NCI-H1436 treated with DMSO at 0.1 percent for 48 hours (cell line): ENCODE measurements at places on chromosomes 7 and 10.

DNA sequence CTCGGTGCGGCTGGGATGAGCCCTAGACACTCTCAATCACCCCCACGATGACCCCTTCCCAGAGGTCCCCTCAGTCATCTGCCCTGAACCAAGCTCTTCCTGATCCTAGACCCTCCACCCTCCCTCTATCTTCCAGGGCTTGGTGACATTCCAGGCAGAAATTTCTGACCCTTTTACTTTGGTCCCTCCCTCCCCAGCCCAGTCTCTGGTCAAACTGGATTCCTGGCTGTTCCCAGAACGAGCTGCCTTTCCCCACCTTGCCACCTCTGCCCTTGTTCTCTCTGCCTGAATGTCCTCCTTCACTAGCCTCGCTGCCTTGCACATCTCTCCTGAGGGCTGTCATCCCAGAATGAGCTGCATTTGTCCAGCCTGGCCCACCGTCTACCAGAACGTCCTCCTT lies 1.3 kb upstream of the CLDN4 start:
- DNase-seq: no peak

- no peak for DNase-seq
Measured at GRCh38 chr10:4162571-4163286, 377.7 kb upstream of the KLF6 start.

- DNase-seq: no peak
Measured at GRCh38 chr10:59585046-59585700, 124.5 kb downstream of the SLC16A9 start.

DNA sequence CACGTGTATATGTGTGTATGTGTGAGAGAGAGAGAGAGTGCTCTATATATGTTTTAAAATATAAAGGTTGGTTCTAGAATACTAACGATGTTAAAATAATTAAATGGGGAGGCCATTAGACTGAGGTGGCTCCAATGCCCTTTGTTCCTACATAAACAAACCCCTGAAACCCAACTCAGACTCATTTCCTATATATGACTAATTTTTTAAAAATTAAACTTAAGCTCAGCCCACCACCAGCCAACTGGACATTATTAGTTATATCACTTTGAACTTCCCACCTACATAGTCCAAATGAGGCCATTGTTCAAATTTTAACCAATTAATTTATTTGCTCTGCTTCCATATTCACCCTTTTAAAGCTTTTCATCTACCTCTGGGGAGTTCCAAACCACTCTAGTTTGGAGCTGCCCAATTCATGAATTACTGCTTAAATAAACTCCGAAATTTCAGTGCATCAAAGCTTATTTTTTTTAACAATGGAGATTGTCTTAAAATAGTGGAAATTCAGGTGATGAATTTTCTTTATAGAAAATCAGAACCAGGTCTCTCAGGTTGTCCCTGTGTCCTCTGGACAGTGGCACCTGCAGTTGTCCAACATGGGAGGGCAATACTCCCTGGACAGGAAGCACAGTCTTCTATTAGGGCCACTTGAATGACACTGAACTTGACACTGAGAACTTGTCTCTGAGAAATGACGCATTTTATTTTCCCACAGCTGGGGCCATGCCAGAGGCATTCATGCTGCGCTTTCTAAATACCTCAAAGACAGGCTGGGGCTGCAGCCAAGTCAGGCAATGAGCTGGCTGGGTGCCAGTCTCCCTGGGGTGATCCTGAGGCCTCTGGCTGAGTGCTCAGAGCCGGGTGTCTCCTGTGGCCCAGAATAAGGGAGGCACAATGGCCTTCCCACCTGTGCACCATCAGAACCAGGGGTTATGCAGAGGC lies 109.5 kb upstream of the TMEM72 start:
- no peak for DNase-seq

- no peak for DNase-seq
Measured at GRCh38 chr7:57646219-57646900, 196.4 kb downstream of the ZNF716 start.

DNA sequence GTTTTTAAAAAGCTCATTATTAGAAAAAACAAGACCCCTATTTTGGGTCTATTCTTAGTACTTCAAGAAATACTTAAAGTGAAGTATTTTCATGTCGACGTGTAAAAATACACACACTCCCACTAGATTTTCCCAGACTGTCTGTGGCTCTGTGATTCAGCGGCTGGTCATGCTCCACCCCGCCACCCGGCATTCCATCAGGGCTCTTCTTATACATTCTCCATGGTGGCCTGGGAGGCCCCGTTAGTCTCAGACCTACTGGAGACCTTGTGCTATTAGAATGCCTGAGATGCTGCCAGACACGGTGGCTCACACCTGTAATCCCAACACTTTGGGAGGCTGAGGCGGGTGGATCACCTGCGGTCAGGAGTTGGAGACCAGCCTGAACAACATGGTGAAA lies 13.1 kb downstream of the TECPR1 start:
- no peak for DNase-seq

- DNase-seq: no peak
Measured at GRCh38 chr10:91352760-91353159, 57.4 kb upstream of the HECTD2 start.

- DNase-seq: no peak
Measured at GRCh38 chr7:35485436-35485835, 209.5 kb downstream of the HERPUD2 start.

GRCh38 chr10:119658274-119658673 lies 7.1 kb downstream of the BAG3 start:
- no peak for DNase-seq

DNA sequence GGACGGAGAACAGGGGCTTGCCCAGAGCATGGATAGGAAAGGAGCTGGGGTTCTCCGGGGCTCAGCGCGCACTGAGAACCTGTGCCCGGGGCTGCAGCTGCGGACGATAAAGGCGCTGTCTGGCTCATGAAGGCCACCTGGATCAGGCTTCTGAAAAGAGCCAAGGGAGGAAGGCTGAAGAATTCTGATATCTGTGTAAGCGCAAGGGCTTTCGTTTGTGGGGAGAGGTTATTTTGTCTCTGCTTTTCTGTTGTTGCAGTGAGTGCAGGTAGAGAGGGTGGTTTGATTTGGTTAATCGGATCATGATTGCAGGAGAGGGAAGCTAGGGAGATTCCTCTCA lies 250.5 kb downstream of the NSUN6 start:
- DNase-seq: no peak

GRCh38 chr10:11208908-11209829 lies 191.5 kb downstream of the CELF2 start:
- no peak for DNase-seq

DNA sequence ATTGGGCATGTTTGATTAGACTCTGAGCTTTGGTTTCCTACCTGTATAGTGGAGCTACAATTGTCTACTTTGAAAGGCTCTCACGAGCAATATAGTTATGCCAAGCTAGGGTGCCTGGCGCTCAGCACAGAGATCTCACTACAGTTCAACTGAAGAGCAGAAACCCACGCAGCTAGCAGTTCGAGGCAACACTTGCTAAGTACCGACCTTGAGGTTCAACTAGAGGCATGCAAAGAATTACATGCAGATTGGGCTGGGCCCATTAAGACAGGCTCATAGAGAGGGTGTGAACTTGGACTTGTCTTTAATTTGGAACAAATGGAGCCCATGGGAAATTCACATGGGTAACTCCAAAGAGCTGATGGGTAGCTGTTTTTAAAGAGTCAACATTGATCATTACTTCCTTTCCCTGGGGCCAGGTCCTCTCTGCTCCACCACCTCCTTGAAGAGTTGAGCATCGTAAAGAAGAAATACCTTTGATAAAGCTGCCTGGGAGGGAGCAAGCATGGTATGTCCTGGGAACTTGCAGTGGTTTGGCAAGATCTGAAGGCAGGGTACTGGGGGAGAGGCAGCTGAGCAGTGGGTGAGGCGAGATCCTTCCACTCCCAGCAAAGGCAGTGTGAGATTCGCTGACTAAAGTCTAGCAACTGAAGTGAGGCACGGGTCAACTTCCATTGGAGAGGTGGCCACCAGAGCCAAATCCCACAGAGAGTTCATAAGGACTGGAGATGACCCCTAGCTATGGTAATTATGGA lies 25.5 kb upstream of the AFAP1L2 start:
- no peak for DNase-seq

- DNase-seq: no peak
Measured at GRCh38 chr7:7992506-7992905, 23.9 kb downstream of the GLCCI1 start.

DNA sequence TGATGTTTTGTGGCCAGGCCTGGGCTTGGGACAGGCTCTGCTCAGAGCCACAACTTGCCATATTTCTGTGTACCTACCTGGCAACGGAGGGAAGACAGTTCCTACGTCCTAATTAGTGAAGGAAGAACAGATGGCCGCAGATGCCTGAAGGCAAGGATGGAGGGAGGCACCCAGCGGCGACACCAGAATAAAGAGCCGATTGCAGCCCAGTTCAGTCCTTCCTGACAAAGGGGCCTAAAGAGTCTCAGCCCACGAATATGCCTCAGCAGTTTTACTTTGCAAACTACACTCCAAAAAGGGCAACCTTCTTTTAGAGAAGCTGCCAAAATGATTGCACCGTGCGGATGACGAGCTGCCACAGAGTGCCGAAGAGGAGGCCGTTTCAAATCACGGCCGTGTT lies 585.8 kb downstream of the GLRX3 start:
- DNase-seq: no peak

- DNase-seq: no peak
Measured at GRCh38 chr7:44116087-44116788, 7.1 kb downstream of the POLD2 start.

- no peak for DNase-seq
Measured at GRCh38 chr10:9811601-9812000, 1206.1 kb upstream of the CELF2 start.

GRCh38 chr7:154564676-154565075 lies 438.2 kb downstream of the PAXIP1 start:
- no peak for DNase-seq

- DNase-seq: no peak
Measured at GRCh38 chr10:94630017-94630688, 53.4 kb upstream of the CYP2C18 start.

- no peak for DNase-seq
Measured at GRCh38 chr10:117741524-117741923, 199.0 kb downstream of the EMX2 start.

DNA sequence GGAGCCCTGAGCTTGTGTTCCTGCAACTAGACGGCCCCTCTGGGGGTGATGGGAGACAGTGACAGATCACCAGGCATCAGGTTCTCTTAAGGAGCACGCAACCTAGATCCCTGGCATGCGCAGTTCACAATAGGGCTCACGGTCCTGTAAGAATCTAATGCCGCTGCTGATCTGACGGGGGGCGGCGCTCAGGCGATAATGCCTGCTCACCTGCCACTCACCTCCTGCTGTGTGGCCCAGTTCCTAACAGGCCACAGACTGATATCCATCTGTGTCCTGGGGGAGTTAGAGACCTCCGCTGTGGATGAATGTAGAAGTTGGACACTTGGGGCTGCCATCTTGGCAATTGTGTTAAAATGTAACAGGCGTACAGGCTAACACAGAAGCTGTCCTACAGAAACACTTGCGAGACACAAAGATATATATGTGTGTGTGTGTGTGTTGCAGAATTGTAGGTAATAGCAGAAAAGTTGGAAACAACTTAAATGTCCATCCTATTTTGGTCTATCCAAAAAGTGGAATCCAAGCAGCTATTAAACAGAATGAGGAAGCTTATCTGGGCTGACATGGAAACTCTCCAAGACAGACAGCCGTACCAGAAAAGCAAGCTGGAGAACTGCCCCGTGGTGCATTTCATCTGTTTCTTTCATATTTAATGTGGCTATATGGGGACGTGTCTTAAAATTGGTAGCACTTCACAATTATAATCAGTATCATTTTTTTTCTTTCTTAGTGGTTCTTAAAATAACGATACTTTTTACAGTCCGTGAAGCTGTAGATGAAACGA lies 82.8 kb downstream of the MKI67 start:
- DNase-seq: no peak

DNA sequence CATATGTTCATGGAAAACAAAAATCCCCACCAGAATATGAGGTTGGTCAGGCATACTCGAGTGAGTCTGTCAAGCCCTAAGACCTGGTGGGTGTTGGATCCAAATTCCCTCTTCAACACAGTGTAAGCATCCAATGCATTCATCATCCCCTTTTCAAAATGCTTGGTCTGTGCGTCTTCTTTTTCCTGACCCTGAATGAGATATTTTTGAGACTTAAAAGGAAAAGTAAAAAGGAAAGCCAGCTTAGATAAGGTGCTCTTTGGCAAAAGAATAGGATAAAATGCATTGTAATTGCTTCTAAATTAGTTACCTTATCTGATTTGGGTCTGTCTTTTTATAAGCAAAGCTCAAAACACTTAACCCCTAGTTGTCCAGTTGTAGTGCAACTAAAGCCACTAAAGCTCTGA lies 331.5 kb downstream of the PTEN start:
- no peak for DNase-seq

DNA sequence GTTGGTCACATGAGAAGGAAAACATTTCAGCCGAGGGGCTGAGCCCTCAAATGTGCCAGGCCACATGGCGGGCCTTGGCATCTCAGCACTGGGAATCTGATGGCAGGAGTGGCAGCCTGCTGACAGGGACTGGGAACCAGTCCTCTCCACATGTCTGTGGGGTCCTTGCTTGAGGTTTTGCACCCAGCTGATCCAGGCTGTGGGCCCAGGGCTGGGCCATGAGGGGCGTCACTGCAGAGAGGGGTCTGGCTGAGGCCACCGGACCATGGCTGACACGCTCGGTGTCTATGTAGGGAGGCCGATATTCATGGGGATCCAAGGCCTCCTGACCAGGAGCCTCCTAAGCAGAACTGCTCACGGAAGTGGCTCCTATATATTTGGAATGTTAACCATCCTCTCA lies 31.0 kb upstream of the PWWP2B start:
- no peak for DNase-seq

DNA sequence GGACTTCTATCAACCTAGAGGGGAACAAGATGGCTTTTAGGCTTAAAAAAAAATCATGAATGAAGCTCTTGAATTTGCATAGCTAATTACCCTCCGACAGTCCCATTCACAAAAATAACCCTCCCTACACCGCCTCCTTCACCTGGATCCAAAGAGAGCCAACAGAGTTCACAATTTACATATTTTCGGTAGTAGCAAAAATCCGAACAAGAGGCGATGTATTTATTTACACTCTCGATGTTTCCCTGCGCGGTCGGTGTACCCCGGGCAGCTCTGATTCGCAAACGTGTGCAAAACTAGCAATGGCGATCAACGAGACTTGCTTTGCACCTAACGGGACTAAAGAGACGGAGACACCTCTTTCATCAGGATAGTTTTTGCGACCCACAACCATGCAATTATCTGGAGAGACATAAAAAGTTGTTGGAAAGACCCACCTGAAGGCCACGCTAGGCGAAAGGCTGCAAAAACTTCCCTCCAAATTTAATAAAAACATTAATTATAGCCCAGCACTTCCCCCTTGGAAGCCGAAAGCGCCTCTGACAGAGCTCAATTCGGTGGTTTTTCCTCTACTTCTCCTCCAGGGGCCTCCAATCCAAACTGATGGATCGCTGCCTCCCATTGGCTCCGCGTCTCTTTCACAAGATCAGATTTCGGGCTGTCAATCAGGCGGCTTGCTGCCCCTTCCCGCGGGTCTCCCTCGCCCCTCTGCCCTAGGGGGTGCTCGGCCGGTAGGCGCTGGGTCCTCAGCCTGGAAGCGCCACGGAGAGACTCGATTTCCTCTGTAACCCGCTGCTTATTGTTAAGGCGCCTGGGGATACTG lies at the start of gene ETV1:
TSS of gene ETV1 (minus strand) at position 541 of the 823 bp plus-strand sequence. CDS start 614 bp downstream, outside the sequence.
- peak; percentile 35 for DNase-seq

DNA sequence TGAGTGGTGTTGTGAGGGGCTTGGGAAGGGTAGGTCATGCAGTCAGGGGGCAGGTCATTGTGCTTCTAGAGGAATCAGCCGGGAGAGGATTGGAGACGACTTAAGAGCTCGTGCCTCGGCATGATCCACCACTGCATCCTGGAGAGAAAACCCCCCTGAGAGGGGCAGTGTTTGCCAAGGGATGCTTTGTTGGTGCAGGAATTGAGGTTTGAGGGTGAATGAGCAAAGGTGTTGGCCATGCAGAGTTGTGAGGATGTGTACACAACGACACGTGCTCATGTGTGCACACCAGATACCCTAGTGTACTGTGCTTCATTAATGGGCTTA lies 85.6 kb upstream of the ANLN start:
- DNase-seq: no peak
